Omental fat pad (tissue), 4 donors: ENCODE measurements at places on chromosomes 12 and 14. TPM values are rescaled to one million over a fixed set of nuclear protein-coding genes. Genes with fewer than 3 reads are reported as not detected.

Gene SPTLC2
- 47.1 TPM for total RNA-seq

Gene GLT8D2
- total RNA-seq: 31.6 TPM

Gene CINP
- 20.0 TPM for total RNA-seq

GRCh38 chr12:111532751-111533150 lies 66.4 kb downstream of the ATXN2 start:
- DNase-seq: no peak

- no peak for DNase-seq
Observed at GRCh38 chr14:60326274-60326673, 77.3 kb downstream of the PPM1A start.

DNA sequence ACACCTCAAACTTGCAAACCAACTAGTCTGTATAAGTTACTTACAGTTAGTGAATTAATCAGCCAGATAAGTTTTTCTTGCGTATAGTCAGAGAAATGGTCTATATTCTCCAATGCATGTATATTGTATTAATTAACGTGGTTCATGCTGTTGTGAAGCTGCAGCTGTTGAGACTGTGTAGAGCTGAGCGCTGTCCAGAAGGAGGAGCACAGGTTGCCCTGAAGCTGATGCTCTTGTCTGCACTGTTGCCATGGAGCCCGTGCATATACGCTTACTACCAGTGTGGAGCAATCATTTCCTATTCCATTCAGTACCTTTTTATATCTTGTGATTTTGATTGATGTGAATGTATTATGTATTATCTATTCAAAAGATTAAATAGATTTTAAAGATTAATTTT lies 74.3 kb upstream of the ARID2 start:
- no peak for DNase-seq
